ENCODE measurements at places on chromosomes 3 and 15.

- no peak for DNase-seq
Observed at GRCh38 chr3:51585197-51585596, 46.7 kb downstream of the RAD54L2 start.

DNA sequence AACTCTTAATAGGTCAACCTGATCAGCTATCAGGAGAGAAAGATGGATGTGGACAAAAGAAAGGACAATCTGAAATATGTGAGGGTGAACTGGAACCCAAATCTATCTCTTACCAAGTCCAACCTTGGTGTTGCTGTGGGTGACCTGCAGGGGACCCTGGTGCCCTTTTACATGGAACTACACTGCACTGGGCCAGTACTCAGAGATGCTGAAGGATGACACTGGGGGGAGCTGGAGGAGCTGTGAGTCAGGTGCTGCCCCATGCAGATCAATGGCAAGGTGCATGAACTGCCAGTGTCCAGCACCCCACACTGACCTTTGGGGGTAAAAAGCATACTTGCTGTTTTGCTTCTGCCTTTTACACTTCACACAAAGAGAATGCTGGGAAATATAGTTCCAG, 55.6 kb upstream of the TBC1D5 start:
- DNase-seq = no peak

DNA sequence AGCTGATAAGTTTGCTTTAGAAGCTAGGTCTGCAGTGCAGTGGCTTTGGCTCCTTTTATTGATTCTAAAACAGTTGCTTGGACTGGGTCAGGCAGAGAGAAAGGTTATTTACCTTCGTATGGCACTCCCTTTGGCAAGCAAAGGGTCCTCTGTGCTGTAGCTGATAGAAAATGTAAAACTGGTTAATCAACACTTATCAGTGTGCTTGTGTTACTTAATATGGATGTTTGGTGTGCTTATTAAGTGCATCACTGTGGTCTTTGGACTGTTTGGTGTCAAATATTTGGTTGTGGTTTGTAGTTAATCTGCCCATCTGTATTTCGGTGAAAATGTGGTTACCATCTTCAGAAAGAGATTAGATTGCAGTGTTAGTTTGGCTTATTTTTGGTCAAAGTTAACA, 16.0 kb downstream of the UBE2E2 start:
- DNase-seq = no peak

DNA sequence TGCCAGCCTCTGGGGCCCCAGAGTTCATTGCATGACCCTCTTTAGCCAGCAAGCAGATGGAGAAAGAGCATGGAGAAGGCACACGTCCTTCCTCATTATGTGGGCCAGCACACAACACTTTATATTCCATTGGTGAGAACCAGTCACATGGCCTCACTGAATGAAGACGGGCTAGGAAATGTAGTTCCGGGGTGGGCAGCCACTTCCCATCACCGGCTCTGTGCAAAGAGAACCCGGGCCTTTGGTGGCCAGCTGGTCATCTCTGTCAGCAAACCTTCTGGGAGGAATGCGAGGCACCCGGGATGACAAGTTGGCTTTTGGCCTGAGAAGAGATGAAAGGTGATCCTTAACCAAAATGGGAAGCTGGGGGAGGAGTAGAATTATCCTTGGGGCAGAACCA, 90.2 kb upstream of the VGLL4 start:
- no peak for DNase-seq

DNA sequence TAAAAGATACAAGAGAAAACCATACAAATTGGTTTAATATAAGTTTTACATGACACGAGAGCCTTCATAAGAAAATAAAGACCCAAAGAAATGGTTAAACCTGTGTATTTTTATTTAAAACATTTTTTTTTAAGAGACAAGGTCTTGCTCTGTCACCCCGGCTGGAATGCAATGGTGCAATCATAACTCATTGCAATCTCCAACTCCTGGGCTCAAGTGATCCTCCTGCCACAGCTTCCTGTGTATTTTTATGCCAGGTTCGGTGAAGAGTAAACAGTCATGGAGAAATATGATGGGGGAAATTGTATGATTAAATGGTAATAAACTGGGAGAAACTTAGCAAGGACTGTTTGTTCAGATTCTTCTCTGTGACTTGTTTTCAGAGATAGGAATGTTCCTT, 441.0 kb downstream of the TUSC7 start:
- no peak for DNase-seq

DNA sequence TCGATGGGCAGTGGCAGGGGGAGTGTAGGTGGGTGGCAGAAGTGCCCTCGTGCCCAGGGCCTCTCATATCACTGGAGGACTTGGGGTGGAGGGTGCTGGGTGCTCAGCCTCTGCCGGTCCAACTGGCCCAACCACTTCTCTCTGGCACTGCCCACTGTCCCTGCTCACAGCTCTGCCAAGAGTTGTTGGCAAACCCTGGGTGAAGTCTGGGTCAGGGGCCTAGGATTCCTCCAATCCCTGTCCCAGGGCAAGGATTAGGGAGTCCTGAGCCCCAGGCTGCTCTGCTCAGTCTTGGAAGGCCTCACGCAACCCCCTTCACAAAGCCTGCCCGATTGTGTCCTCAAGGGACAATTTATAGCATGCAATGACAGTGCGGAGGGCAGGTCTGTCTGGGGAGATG, 5.2 kb upstream of the PRKCD start:
- no peak for DNase-seq

- DNase-seq = no peak
Observed at GRCh38 chr3:71319771-71320170, 263.8 kb downstream of the FOXP1 start.

- DNase-seq = no peak
Observed at GRCh38 chr3:24363242-24363641, 131.4 kb downstream of the THRB start.

DNA sequence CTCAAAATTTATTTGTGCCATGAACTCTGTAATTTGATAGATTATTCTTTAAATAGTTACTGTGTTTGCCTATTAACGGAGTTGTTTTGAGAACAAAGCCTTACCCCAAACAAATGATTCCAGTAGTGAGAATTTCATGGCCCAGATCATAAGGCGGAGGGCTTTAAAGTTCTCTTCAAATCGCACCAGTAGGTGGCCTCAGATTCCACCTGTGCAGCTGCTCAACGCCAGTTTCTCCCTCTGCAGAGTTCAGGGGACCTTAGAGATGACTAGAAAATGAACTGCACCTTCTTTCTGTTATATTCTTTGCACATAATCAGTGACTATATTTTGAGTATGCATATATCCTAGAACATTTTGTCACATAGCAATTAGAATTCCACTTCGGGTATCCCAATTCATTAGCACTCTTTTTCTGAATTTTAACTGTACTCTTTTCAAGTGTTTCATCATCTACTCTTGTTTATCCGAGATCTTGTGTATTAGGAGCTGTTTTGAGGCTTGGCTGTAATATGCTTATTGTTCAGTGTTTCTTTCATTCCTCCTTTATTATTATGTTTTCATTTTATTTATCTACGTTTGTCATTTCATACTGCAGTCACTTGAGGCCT, 232.6 kb upstream of the CHRM5 start:
- no peak for DNase-seq

GRCh38 chr3:134677987-134678308, 27.1 kb upstream of the KY start:
- no peak for DNase-seq

DNA sequence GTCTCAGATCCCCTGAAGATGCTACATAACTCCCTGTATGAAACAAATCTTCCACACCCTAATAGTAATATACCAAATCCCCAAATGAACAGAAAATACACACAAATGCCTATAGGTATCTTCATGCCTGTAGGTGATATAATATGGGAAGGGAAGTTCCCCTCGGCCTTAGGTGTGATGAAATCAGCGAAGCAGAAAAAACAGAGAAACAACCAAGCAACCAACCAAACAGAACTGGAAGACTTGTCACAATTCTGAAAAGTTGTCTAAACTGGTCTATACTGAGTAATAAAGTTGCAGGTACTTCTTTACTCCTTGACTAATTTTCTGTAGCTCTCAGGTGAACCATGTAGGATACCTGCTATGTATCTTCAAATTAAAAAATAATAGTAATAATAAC, 82.2 kb upstream of the SATB1 start:
- no peak for DNase-seq

GRCh38 chr3:187616307-187616972, 53.8 kb downstream of the SST start:
- peak; percentile 49 for DNase-seq

DNA sequence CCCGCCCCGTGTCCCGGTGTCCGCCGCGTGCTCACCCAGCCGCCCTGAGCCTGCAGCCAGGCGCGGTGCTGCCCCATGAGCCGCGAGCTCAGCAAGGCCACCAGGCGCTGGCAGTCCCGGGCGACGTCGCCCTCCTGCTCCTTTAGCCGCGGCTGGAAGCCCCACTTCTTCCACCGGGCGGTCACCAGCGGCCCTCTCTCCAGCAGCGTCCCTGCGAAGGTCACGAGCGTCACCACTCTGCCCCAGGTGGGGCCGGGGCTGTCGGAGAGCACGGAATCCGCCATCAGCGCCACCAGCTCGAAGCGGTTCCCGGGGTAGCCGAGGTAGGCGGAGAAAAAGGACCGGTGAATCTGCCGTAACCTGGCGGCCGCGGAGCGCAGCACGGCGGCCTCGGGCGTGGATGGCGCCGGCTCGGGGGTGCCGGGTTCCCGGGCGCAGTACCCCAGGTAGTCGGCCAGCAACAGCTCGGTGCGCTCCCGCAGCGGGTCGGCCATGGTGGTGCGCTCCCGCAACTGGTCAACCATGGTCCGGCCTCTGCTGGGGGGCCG, 298 bp downstream of the BCL2L10 start:
- DNase-seq = no peak
